ENCODE measurements at places on chromosomes 6 and 20. TPM values are rescaled to one million over a fixed set of nuclear protein-coding genes. Genes with fewer than 3 reads are reported as not detected.

Gene MOXD1
- total RNA-seq = 6.0 TPM

Gene NSFL1C
- total RNA-seq = 67.3 TPM

Gene WFDC10B
- not detected for total RNA-seq

Gene TAB2
- 72.9 TPM for total RNA-seq

GRCh38 chr6:1580585-1580984 is 29.1 kb upstream of the FOXC1 start:
- H3K4me1 ChIP-seq = no peaks in the 10 kb centered on the region
- no peak for DNase-seq
- H3K27me3 ChIP-seq = no peaks in the 10 kb centered on the region
- H3K36me3 ChIP-seq = no peaks in the 10 kb centered on the region
- H3K27ac ChIP-seq = no peak overlapping the region

DNA sequence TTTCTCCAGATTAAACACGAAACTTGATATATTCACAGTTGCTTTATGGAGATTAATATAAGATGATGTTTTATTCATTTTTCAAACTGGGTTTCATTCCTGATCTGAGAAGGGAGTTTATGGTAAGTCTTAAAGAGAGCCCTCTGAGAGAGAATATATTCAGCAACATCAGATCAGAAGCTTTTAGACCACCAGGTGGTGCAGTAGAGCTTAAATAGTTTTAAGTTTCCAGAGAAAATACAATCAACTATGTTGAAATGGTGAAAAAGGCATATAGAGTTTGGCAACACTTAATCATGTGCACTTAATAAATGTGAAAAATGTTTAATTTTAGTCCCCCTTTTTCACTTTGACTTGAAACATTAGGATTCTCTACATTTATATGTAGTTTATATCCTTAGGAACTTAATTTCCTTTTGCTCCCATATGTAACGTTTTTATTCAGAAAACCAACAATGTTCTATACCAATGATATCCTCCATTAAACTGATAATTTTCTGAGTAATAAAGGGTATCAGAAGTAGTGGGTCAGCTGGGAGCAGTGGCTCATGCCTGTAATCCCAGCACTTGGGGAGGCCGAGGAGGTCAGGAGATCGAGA is 86.4 kb upstream of the CLDN20 start:
- peaks cover 10% of the 10 kb centered on the region for H3K4me1 ChIP-seq
- H3K36me3 ChIP-seq = no peaks in the 10 kb centered on the region
- no peak for DNase-seq
- no peak overlapping the region for H3K27ac ChIP-seq
- no peak overlapping the region for H3K4me3 ChIP-seq

GRCh38 chr6:50272611-50273010 is 222.9 kb upstream of the DEFB112 start:
- no peaks in the 10 kb centered on the region for H3K36me3 ChIP-seq
- no peaks in the 10 kb centered on the region for H3K4me1 ChIP-seq
- no peaks in the 10 kb centered on the region for H3K27me3 ChIP-seq
- no peak overlapping the region for H3K27ac ChIP-seq

- H3K27ac ChIP-seq = no peak overlapping the region
- DNase-seq = peak; percentile 83
- H3K36me3 ChIP-seq = peaks cover 92% of the 10 kb centered on the region
- no peak overlapping the region for H3K4me3 ChIP-seq
- H3K4me1 ChIP-seq = no peaks in the 10 kb centered on the region
- H3K27me3 ChIP-seq = no peaks in the 10 kb centered on the region
Observed at GRCh38 chr6:44304282-44305199, 8.6 kb downstream of the AARS2 start.

DNA sequence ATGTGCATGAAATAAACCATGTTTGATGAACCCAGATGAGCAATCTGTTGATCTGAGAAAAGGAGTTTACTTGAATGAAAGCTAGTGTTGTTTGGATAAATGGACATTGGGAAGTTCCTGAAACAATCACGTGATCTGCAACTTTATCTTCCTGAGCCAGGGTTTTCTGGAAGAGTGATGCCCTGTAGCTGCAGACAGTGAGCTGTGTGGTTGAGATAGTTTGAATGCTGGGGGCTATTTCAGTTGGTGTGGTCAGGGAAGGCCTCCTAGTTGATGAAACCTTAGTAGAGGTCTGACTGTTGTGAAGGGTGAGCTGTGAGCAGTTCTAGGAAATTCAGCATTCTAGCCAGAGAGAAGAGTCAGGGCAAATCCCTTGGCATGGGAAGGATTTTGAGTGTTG is 643.7 kb downstream of the UTRN start:
- no peak for DNase-seq
- H3K4me3 ChIP-seq = no peak overlapping the region
- H3K4me1 ChIP-seq = no peaks in the 10 kb centered on the region
- no peak overlapping the region for H3K27ac ChIP-seq
- no peaks in the 10 kb centered on the region for H3K27me3 ChIP-seq

- no peaks in the 10 kb centered on the region for H3K4me1 ChIP-seq
- H3K36me3 ChIP-seq = peaks cover 5% of the 10 kb centered on the region
- no peak overlapping the region for H3K27ac ChIP-seq
- DNase-seq = no peak
- no peak overlapping the region for H3K4me3 ChIP-seq
- no peaks in the 10 kb centered on the region for H3K27me3 ChIP-seq
Observed at GRCh38 chr6:160139420-160139851, 17.8 kb downstream of the SLC22A1 start.

GRCh38 chr6:167951781-167952511 is 45.5 kb upstream of the KIF25 start:
- H3K36me3 ChIP-seq = no peaks in the 10 kb centered on the region
- H3K4me1 ChIP-seq = no peaks in the 10 kb centered on the region
- DNase-seq = no peak
- H3K27ac ChIP-seq = no peak overlapping the region
